HepG2 (cell line): ENCODE measurements at places on chromosomes 7 and 10. TPM values are rescaled to one million over a fixed set of nuclear protein-coding genes. Genes with fewer than 3 reads are reported as not detected.

Gene CLDN3
- 0.31 TPM in 1 of 2 replicates, not detected in the other for total RNA-seq

DNA sequence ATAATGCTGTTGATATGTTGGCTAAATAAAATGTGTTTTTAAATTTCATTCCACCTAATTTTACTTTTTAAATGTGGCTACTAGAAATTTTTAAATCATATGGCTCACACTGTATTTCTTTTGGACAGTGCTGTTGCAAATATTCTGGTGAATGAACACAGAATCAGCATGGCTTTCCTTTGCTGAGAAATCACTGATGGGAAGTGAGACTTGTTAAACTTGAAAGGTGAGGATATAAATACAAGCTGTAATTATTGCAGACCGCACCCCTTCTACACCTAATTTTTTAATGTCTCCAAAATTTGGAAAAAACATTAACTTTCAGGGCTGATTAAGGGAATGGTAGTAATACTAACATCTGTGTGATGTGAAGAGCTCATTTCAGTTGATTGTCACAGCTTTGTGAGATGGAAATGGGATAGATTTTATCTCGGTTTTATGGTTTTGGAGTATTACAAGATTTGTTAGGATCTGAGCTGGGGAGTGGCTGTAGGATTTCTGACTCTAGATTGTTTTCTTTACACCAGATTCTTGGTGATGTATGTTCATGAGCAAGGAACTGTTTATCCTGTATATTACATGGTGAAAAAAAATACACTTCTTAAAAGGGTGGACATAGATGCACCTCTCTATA is 1.3 kb downstream of the MIOS start:
- H3K4me1 ChIP-seq: peaks cover 42% of the 10 kb centered on the region
- H3K27me3 ChIP-seq: no peaks in the 10 kb centered on the region
- no peak overlapping the region for H3K27ac ChIP-seq
- no peak for DNase-seq
- peak overlapping the region; percentile 79 for H3K4me3 ChIP-seq

- H3K4me3 ChIP-seq: no peak overlapping the region
- no peaks in the 10 kb centered on the region for H3K4me1 ChIP-seq
- no peak for DNase-seq
- no peaks in the 10 kb centered on the region for H3K27me3 ChIP-seq
These were observed 241.3 kb downstream of the LHFPL3 start for GRCh38 chr7:104569751-104570150.

Gene SPDYE2
- not detected in 2 replicates for total RNA-seq

Gene ZNF511
- 53.4 and 66.4 TPM in 2 replicates for total RNA-seq

Gene SMO
- 22.1 and 32.3 TPM in 2 replicates for total RNA-seq

Gene PEX1
- 19.4 and 22.4 TPM in 2 replicates for total RNA-seq

Gene METTL27
- 1.2 and 2.0 TPM in 2 replicates for total RNA-seq

DNA sequence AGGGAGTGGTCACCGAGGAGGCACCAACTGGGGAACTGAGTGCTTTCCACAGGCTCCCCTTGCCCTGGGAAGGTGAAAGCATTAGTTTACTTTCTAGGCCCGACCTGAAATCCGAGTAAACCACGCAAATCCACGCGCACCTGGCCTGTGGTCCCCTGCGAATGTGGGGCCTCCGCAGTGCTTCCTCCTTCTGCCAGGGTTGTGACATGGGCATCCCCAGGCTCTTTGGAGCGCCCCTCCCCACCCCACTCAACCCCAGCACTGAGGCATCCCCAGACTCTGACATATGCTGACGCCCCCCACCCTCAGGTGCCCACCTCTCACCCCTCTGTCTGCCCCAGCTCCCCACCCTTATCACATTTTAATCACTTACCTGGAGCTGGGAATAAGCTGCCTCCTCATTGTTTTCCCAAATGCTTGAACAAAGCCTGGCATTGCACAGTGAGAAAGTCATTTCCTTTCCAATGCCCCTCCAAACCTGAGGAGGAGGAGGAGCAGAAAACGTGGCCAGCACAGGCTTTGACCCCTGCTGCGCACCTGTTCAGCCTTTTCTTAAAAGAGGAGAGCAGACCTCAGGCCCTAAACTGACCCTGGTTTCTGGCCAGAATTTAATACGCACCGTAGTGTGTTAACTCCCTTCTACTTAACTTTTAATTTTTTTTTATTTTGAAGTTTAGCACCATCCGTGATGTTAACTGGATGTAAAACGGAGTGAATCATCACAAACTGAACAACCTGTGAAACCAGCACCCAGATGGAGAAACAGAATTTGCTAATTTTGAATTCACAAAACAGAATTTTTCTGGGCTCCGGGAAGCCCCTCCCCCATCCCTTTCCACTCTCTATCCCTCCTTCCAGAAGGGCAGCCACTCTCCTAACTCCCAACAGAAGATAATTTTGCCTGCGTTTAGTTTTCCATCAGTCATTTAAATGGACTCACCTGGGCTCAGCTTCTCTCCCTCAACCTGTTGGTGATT is 129.4 kb downstream of the WDR11 start:
- no peak overlapping the region for H3K27ac ChIP-seq
- peaks cover 11% of the 10 kb centered on the region for H3K4me1 ChIP-seq
- H3K36me3 ChIP-seq: no peaks in the 10 kb centered on the region

DNA sequence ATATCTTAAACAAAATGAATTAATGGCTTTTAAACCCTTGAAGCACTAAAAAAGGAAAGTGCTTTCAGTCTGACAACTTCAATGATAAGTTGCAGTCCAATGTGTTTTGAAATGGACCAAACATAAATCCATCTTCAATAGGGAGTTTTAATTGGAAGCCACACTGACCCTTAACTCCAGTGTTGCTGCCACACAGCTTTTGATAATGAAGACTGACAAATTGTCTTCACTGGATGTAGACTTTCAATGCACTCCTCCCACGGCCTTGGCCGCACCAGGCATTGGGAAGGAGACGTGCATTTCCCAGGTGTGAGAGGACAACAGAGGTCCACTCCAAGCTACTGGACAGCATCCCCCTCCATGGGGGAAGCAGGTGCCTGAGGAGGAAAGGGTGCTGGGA is 159.0 kb upstream of the NRP1 start:
- H3K36me3 ChIP-seq: no peaks in the 10 kb centered on the region
- no peaks in the 10 kb centered on the region for H3K27me3 ChIP-seq
- DNase-seq: no peak
- no peaks in the 10 kb centered on the region for H3K4me1 ChIP-seq
- H3K4me3 ChIP-seq: no peak overlapping the region

DNA sequence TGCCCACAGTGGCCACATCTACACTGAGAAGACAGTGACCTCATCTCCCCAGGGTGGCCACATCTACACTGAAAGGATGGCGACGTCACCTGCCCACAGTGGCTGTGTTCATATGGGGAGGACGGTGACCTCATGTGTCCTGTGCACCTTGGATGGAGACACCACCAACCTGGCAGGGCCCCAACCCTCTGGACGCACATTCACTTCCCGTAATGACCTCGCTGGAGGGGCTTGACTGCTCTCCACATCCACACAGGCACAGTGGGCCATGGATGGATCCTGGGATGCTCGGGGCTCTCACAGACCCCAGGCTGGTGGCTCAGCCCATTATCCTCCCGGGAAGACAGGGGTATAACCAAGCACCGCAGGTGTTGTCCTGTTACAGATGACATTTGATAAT is 69.7 kb upstream of the BTBD16 start:
- no peak overlapping the region for H3K27ac ChIP-seq
- H3K27me3 ChIP-seq: no peaks in the 10 kb centered on the region
- no peak overlapping the region for H3K4me3 ChIP-seq
- no peak for DNase-seq
- H3K4me1 ChIP-seq: peaks cover 10% of the 10 kb centered on the region
- H3K36me3 ChIP-seq: peaks cover 16% of the 10 kb centered on the region

- no peaks in the 10 kb centered on the region for H3K27me3 ChIP-seq
- peaks cover 13% of the 10 kb centered on the region for H3K4me1 ChIP-seq
- no peak for DNase-seq
- no peak overlapping the region for H3K4me3 ChIP-seq
- no peak overlapping the region for H3K27ac ChIP-seq
These were observed 16.8 kb downstream of the UBE2D4 start for GRCh38 chr7:43942997-43943396.

GRCh38 chr7:116218051-116218645 is 7.8 kb downstream of the TES start:
- H3K4me3 ChIP-seq: no peak overlapping the region
- no peaks in the 10 kb centered on the region for H3K27me3 ChIP-seq
- no peak for DNase-seq
- no peak overlapping the region for H3K27ac ChIP-seq
- no peaks in the 10 kb centered on the region for H3K36me3 ChIP-seq

DNA sequence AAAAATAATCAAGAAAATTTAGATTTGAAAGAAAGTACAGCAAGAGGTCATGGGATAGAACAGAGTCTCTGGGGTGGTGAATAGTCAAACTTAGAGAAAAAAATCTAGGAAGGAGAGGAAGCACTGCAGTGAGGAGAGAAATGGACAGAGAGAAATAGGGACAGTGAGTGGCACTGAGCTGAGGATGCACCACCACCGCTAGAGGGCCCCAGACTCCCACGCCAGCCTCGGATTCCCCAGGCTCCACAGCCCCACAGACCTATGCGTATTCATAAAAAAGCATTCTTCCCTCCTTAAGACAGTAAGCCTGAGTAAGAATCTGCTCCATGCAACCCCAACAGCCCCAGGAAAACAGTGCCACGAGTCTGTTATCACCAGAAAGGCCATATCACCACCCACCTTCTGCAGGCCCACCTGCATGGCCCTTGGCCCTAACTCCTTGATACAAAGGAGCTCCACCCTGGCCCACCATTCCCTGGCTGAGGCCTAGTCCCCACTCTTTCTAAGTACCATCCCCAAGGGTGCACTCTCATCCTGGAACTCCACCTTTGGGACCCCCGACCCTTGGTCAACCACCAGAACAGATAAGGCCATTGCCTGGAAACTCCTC is 91.0 kb downstream of the ALOX5 start:
- H3K27ac ChIP-seq: no peak overlapping the region
- H3K27me3 ChIP-seq: no peaks in the 10 kb centered on the region
- H3K36me3 ChIP-seq: peaks cover 2% of the 10 kb centered on the region
- H3K4me1 ChIP-seq: peaks cover 8% of the 10 kb centered on the region
- no peak overlapping the region for H3K4me3 ChIP-seq
- DNase-seq: peak; percentile 43

DNA sequence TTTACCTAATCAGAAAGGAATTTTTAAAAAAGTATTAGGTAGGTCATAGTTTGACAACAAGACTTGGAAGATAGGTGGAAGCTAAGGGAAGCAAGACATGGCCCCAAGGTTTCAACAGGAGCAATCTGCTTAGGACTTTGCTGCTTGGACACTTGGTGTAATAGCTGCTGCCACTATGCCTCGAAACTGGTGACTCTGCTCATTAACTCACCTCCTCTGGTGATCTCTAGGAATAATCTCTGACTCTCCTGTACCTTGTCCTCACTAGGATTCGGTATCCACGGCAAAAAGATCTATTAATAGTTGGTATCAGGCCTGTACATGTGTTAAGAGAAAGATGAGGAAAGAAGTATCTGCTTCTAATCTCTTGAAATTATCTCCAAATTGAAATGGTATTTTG is 53.1 kb downstream of the PTEN start:
- no peaks in the 10 kb centered on the region for H3K27me3 ChIP-seq
- H3K36me3 ChIP-seq: 0 out of 2 replicates have a peak, but pooled peaks cover 1% of the 10 kb centered on the region
- H3K4me3 ChIP-seq: no peak overlapping the region
- no peak for DNase-seq

- DNase-seq: peak; percentile 14
- peaks cover 3% of the 10 kb centered on the region; the same call in 1 of the 3 replicates for H3K27me3 ChIP-seq
- peaks cover 12% of the 10 kb centered on the region for H3K4me1 ChIP-seq
- H3K36me3 ChIP-seq: no peaks in the 10 kb centered on the region
- H3K27ac ChIP-seq: no peak overlapping the region
These were observed 137.8 kb downstream of the MAPK8 start for GRCh38 chr10:48444266-48444665.

Gene PCGF5
- total RNA-seq: 61.3 and 74.8 TPM in 2 replicates

DNA sequence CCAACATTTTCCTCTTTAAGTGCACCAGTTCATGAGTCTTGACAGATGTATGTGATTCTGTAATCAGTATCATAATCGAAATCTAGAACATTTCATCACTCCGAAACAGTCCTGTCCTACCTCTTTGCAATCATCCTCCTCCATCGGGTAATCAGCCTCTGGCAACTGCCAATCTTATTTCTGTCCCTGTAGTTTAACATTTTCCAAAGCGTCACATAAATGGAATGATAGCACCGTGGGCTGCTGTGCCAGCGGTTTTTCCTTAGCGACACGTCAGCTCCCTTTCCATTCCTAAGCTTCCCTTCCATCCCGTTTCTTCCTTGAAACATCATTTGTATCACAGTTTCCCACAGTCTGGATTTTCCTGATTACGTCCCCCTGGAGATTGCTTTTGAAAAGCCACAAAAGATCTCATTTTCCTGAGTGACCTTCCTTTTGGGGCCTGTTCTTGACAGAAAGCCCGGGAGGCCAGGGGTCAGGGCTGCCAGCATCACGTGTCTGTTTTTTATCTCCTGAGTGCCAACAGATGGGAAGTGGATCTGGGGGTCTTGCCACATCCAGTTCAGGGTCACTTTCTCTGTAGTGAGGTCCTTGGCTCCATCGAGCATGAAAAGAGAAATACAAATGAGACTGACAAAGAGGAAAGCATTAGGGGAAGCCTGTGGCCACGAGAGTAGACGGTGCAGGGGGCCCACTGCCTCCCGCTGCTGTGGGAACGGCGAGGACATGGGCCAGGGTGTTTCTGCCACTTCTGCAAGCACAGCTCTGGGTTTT is 31.6 kb downstream of the TMEM120A start:
- DNase-seq: peak; percentile 79
- H3K27me3 ChIP-seq: no peaks in the 10 kb centered on the region
- H3K36me3 ChIP-seq: peaks cover 84% of the 10 kb centered on the region
- H3K4me1 ChIP-seq: peaks cover 58% of the 10 kb centered on the region
- no peak overlapping the region for H3K4me3 ChIP-seq
- H3K27ac ChIP-seq: peak overlapping the region; percentile 71

Gene TMEM130
- total RNA-seq: not detected in 2 replicates

Gene TSC22D4
- 6.3 and 7.7 TPM in 2 replicates for total RNA-seq

Gene ODAD2
- total RNA-seq: not detected in 2 replicates

Gene TBXAS1
- total RNA-seq: 4.0 and 6.1 TPM in 2 replicates

DNA sequence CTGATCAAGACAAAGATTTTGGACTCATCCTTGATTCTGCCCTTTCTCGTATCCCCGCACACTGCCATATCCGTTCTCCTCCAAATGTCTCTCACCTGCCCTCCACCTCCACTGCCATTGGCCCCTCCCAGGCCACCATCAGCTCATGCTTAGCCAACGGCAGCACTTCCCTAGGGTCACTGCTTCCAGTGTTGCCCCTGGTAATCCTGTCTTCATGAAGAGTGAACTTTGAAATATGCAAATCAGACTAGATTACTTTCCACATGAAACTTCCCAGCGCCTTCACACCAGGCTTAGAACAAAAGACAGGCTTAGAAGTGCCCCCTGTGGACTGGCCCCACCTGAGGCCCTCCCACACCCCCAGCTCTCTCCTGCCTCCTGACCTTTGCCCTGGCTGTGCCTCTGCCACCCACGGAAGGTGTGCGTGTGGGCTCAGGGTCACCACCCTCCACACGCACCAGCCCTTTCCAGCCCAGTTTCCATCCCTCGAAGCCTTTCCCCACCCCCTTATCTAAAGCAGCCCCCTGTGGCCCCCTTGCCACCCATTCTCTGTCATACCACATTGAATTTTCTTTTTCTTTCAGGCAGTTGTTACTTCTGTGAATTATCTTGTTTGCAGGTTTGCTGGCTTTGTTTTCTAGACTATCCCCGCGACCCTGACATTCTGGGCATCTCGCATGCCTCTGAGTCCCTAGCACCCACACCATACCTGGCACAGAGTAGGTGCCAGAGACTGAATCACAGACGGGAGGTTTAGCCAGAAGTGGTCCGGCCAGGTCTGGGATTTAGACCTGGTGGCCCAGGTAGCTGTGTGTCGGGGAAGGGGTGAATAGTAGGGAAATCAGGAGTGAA is 26.8 kb upstream of the C10orf53 start:
- no peak for DNase-seq
- no peaks in the 10 kb centered on the region for H3K36me3 ChIP-seq
- H3K4me3 ChIP-seq: no peak overlapping the region
- no peak overlapping the region for H3K27ac ChIP-seq
